ENCODE measurements at places on chromosomes 7 and 10. TPM values are rescaled to one million over a fixed set of nuclear protein-coding genes. Genes with fewer than 3 reads are reported as not detected.

CYP3A7 gene
- 0.99 TPM for total RNA-seq

UBTD1 gene
- 2.5 TPM for total RNA-seq

ENTPD1 gene
- 20.5 TPM for total RNA-seq

ANKRD1 gene
- total RNA-seq, result 2.0 TPM

TNRC18 gene
- 8.5 TPM for total RNA-seq

ATP6V0A4 gene
- total RNA-seq, result 0.24 TPM

PLAC9 gene
- total RNA-seq, result 9.8 TPM

METTL27 gene
- total RNA-seq, result 2.2 TPM

ZNF853 gene
- 2.8 TPM for total RNA-seq

DMBT1 gene
- 0.09 TPM for total RNA-seq

MLXIPL gene
- total RNA-seq, result 0.05 TPM

DNA sequence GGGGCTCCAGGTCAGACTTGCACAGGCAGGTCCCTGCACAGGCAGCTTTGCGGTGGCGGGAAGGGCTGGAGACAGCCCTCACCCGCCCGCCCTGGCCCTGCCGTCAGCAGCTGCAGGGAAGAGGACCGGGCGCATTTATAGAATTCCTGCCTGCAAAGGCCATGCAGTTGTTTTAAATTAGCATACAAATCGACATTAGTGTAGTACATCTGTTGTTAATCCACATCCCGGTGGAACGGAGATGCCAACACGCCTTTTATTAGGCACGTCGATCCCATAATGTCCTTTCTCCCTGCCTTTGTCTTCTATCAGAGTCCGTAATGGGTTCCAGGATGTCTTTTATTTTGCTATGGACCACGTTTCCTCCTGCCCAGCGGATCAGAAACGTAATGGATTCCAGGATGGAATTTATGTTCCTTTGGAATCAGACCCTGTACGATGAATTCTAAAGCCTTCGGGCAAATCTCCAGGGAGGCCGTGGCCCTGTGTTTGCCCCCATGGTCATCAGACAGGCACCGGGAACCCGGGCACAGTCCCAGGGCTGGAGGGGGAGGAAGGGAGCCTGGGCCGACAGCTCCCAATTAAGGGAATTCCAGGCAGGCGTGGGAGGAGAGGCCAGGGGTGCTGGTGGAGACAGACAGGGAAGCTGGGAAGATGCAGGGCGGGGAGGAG, 123.9 kb downstream of the COL26A1 start:
- H3K4me3 ChIP-seq, result no peak overlapping the region

- DNase-seq, result no peak
- H3K27me3 ChIP-seq, result peaks cover 16% of the 10 kb centered on the region
- H3K4me1 ChIP-seq, result no peaks in the 10 kb centered on the region
- no peaks in the 10 kb centered on the region for H3K36me3 ChIP-seq
- H3K27ac ChIP-seq, result peak overlapping the region; percentile 52
These were observed 173.9 kb downstream of the NEURL1 start for GRCh38 chr10:103667356-103667755.

- peak; percentile 10 for DNase-seq
- H3K4me3 ChIP-seq, result peak overlapping the region; percentile 66
- H3K4me1 ChIP-seq, result peaks cover 10% of the 10 kb centered on the region
- peak overlapping the region; percentile 98 for H3K27ac ChIP-seq
These were observed 42.4 kb upstream of the FAM20C start for GRCh38 chr7:149791-150636.

- H3K4me3 ChIP-seq, result no peak overlapping the region
- no peak for DNase-seq
- no peaks in the 10 kb centered on the region for H3K36me3 ChIP-seq
These were observed 268.9 kb upstream of the PFKP start for GRCh38 chr10:2798336-2799022.

- no peak overlapping the region for H3K27ac ChIP-seq
- no peak overlapping the region for H3K4me3 ChIP-seq
- H3K36me3 ChIP-seq, result no peaks in the 10 kb centered on the region
- no peak for DNase-seq
- no peaks in the 10 kb centered on the region for H3K27me3 ChIP-seq
These were observed 11.6 kb downstream of the GHRHR start for GRCh38 chr7:30975256-30975899.

- H3K4me1 ChIP-seq, result no peaks in the 10 kb centered on the region
- DNase-seq, result no peak
- H3K27me3 ChIP-seq, result peaks cover 4% of the 10 kb centered on the region
- no peak overlapping the region for H3K4me3 ChIP-seq
- no peaks in the 10 kb centered on the region for H3K36me3 ChIP-seq
These were observed 131.1 kb downstream of the ADARB2 start for GRCh38 chr10:1605999-1606940.

- DNase-seq, result no peak
- H3K4me3 ChIP-seq, result no peak overlapping the region
- no peaks in the 10 kb centered on the region for H3K27me3 ChIP-seq
- H3K36me3 ChIP-seq, result no peaks in the 10 kb centered on the region
- H3K4me1 ChIP-seq, result no peaks in the 10 kb centered on the region
These were observed 9.6 kb downstream of the UBTD1 start for GRCh38 chr10:97508342-97508741.

- H3K27ac ChIP-seq, result no peak overlapping the region
- no peaks in the 10 kb centered on the region for H3K4me1 ChIP-seq
- no peak for DNase-seq
These were observed 9.6 kb upstream of the EBF3 start for GRCh38 chr10:129973674-129974059.

- no peak overlapping the region for H3K4me3 ChIP-seq
- no peaks in the 10 kb centered on the region for H3K27me3 ChIP-seq
- no peaks in the 10 kb centered on the region for H3K4me1 ChIP-seq
These were observed 186.5 kb upstream of the SLC25A13 start for GRCh38 chr7:96508371-96508770.

- no peak for DNase-seq
- H3K4me1 ChIP-seq, result peaks cover 16% of the 10 kb centered on the region
- no peaks in the 10 kb centered on the region for H3K27me3 ChIP-seq
- H3K36me3 ChIP-seq, result peaks cover 71% of the 10 kb centered on the region
These were observed 54.1 kb upstream of the ANTXRL start for GRCh38 chr10:46232666-46233065.

GRCh38 chr7:33614357-33615117, 290.8 kb upstream of the BMPER start:
- no peaks in the 10 kb centered on the region for H3K4me1 ChIP-seq
- no peak overlapping the region for H3K27ac ChIP-seq
- H3K4me3 ChIP-seq, result no peak overlapping the region
- no peak for DNase-seq
- H3K36me3 ChIP-seq, result no peaks in the 10 kb centered on the region

GRCh38 chr10:103102195-103102594, 90.9 kb downstream of the NT5C2 start:
- no peaks in the 10 kb centered on the region for H3K4me1 ChIP-seq
- peaks cover 26% of the 10 kb centered on the region for H3K36me3 ChIP-seq
- no peak overlapping the region for H3K27ac ChIP-seq

GRCh38 chr7:29563590-29564495, at the start of gene PRR15:
Gene PRR15, plus strand, starts transcription at chr7:29563835. Its CDS starts 2,495 bp downstream, at chr7:29566330.
- peaks cover 88% of the 10 kb centered on the region for H3K27me3 ChIP-seq
- H3K4me1 ChIP-seq, result peaks cover 35% of the 10 kb centered on the region
- peak within 1 kb of the TSS; percentile 24 for H3K4me3 ChIP-seq
- DNase-seq, result peak; percentile 47
- H3K27ac ChIP-seq, result no peak within 1 kb of the TSS

GRCh38 chr10:100128951-100129350, 47.3 kb upstream of the CPN1 start:
- no peak overlapping the region for H3K4me3 ChIP-seq
- no peaks in the 10 kb centered on the region for H3K4me1 ChIP-seq
- H3K27ac ChIP-seq, result no peak overlapping the region
- peaks cover 5% of the 10 kb centered on the region for H3K27me3 ChIP-seq
- no peak for DNase-seq

- H3K36me3 ChIP-seq, result peaks cover 5% of the 10 kb centered on the region
- H3K4me3 ChIP-seq, result no peak overlapping the region
- no peak overlapping the region for H3K27ac ChIP-seq
- no peaks in the 10 kb centered on the region for H3K27me3 ChIP-seq
These were observed 80.3 kb downstream of the KAT6B start for GRCh38 chr10:74906611-74907198.

DNA sequence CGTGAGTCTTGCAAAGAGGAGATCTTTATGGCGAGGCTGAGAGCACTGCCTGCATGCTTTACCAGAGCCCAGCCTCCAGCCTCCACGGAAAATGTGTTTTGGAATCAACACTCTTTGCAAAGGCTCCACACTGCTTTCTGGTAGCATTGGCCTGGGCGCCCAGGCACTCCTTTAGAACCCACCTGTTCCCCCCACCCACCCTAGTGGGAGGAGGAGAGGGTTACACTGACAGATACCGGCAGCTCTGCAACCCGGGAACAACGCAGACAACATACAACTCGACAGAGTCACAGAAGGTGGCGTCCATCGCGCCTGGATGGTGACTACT, 5.5 kb upstream of the MNX1 start:
- H3K4me3 ChIP-seq, result no peak overlapping the region
- no peak for DNase-seq
- no peaks in the 10 kb centered on the region for H3K36me3 ChIP-seq
- H3K27me3 ChIP-seq, result peaks cover 91% of the 10 kb centered on the region
- peaks cover 4% of the 10 kb centered on the region for H3K4me1 ChIP-seq

DNA sequence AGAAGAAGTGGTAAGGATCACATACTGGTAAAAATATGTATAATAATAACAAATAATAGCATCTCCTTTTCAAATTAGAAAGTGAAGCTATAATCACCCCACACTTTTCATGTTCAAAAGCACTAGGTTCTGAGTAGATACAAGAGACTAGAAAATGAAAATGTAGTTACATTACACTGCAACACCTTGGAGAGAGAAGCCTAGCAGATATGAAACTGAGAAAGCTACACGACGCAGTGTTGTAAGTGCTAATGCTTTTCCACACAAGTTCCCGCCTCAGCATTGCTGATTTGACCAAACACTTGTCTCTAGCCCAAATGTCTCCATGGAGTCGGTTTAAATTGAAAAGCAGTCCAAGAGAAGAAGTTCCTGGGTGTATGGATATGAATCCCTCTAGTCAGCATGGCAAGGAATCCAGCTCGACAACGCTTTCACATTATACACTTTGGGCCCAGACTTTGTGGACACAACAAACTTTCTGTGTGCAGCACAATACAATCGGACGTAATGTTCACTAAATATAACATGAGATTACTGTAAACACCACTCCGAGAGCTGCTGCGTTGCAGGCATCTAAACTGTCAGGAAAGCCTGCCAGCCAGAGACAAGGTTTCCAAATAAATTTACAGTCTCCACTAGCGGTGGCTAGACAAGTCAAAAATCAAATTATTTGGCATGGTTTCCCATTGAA, 1.7 kb downstream of the PDE1C start:
- no peak for DNase-seq
- H3K4me1 ChIP-seq, result no peaks in the 10 kb centered on the region
- peaks cover 35% of the 10 kb centered on the region for H3K27me3 ChIP-seq

GRCh38 chr10:61068471-61068870, 124.5 kb upstream of the RHOBTB1 start:
- DNase-seq, result no peak
- H3K27ac ChIP-seq, result no peak overlapping the region
- no peaks in the 10 kb centered on the region for H3K4me1 ChIP-seq
- H3K36me3 ChIP-seq, result no peaks in the 10 kb centered on the region
- H3K27me3 ChIP-seq, result no peaks in the 10 kb centered on the region

DNA sequence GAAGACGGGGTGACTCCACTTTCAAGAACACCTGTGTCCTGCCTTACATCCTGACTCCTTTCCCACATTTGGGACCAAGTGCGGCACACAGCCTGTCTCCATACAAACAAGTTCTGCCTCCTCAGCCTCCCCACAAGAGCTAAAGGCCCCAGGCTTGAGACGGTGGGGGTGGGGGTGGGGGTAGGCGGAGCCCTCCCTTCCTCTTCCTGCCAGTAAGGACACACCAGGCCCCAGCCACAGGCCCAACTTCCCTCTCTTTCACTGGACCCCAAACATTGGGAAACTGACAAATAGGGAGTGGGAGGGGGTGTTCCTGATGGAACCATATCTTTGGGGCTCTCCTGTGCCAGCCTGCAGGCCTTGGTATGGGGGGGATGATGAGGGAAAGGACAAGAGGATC, 4.6 kb downstream of the CDK5 start:
- no peak for DNase-seq
- H3K27me3 ChIP-seq, result peaks cover 7% of the 10 kb centered on the region
- no peak overlapping the region for H3K4me3 ChIP-seq
- no peaks in the 10 kb centered on the region for H3K36me3 ChIP-seq
- H3K27ac ChIP-seq, result no peak overlapping the region

DNA sequence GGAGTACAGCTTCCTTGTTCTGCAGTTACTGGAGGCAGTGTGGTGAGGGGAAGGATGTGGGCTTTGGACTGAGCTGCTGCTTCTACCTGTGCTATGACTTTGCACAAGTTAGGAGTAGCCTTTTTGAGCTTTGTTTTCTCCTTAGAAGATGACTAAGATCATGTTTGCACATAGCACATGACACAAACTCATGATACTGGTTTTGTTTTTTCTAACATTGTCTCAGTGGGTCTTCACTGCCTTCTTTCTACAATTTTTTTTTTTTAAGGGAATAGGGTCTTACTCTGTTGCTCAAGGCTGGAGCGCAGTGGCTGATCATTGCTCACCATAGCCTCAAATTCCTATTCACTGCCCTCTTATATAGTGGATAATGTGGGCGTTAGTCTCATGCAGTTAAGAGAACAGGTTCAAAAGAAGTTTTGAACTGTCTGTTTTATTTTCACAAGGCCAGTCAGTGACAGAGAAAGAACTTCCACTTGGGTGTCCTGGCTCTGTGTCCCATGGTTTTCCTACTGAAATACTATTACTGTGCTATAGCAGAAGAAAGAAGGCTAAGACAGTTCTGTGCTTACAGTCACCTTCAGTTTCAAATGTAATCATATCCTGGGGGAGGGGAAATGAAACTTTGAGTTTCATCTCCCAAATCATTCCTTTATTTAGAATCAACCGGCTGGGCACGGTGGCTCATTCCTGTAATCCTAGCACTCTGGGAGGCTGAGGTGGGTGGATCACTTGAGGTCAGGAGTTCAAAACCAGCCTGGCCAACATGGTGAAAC, 72.0 kb downstream of the KAT6B start:
- H3K4me3 ChIP-seq, result no peak overlapping the region
- H3K4me1 ChIP-seq, result peaks cover 22% of the 10 kb centered on the region
- peak overlapping the region; percentile 10 for H3K27ac ChIP-seq
- H3K27me3 ChIP-seq, result no peaks in the 10 kb centered on the region
- no peak for DNase-seq

- H3K36me3 ChIP-seq, result no peaks in the 10 kb centered on the region
- DNase-seq, result no peak
- H3K4me3 ChIP-seq, result no peak overlapping the region
- no peak overlapping the region for H3K27ac ChIP-seq
- no peaks in the 10 kb centered on the region for H3K4me1 ChIP-seq
These were observed 37.1 kb upstream of the ATP6V0A4 start for GRCh38 chr7:138835087-138835486.

DNA sequence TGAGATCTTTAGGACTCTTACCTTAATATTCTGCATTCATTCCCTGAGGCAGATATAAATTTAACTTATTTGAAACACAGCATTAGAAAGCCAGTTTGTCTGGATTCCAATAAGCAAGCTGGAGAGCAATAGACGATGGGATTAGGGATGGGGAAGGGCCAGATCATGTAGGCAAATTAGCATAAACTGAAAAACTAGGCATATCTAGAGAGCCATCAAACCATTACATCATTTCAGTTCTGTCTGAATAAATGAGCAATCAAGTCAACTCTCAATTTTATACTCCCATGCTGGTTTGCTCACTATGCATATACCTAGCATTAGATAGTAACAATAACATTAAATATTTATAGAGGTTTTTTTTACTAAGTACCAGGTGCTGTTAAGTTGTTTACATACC, 583.6 kb upstream of the LRRN3 start:
- H3K27ac ChIP-seq, result no peak overlapping the region
- no peaks in the 10 kb centered on the region for H3K4me1 ChIP-seq
- no peak overlapping the region for H3K4me3 ChIP-seq
